T-helper 2 cell (primary cell): ENCODE measurements at places on chromosomes 7 and 10.

GRCh38 chr10:72567889-72568640 lies 57.8 kb downstream of the MICU1 start:
- no peak for DNase-seq

GRCh38 chr7:69245646-69246045 lies 352.6 kb upstream of the AUTS2 start:
- DNase-seq = no peak

DNA sequence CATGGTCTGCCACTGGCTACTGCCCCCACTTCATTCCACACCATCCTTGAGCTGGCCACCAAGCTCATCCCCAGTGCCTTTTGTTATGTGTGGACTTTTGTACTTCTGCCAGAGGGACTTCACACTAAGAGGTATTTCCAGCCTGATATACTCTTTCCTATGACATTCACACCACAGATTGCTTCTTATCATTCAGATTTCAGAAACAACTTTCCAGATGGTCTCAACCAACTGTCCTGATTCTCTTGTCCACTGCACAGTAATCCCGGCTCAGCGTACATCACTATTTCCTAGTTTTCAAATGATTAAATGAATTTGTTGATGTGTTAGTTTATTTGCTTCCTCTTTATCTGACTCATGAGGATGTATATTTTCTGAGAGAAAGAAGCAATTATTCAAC lies 7.1 kb downstream of the CDC14C start:
- DNase-seq = no peak

- no peak for DNase-seq
Observed at GRCh38 chr7:139679731-139680594, 97.8 kb downstream of the HIPK2 start.

DNA sequence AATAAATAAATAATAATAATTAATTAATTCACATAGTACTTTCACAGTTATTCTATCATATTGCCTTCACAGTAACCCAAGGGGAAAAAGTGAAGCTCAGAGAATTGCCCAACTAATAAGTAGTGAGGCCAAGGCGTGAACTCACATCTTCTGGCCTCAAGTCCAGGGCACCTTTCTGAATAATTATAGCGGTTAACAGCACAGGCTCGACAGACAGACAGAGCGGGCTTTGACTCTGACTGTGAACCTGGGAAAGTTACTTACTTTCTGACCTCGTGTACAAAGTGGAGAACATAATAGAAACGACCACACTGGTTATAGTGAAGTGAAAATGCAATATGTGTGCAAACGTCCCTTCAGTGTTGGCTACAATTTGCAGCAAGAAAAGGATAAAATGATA lies 5.7 kb upstream of the SMKR1 start:
- DNase-seq = no peak

- DNase-seq = no peak
Observed at GRCh38 chr7:1846331-1847065, 176.4 kb downstream of the ELFN1 start.

DNA sequence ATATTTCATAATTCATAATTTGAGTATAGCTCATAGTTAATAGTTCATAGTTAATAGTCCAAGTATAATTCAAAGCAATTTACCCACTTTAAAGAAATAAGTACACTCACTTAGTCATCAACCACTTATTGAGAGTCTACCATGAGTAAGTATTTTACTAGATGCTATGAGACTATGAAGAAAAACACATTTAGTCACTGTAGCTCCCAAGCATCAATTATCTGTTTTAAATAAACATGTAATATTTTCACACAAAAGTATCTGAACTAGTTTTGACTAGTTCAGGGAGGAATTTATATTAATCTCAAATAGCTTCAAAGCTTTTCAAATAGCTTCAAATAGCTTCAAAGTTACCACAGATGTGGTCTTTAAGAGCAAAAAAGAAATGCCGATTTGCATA lies 119.2 kb downstream of the ANK3 start:
- no peak for DNase-seq

DNA sequence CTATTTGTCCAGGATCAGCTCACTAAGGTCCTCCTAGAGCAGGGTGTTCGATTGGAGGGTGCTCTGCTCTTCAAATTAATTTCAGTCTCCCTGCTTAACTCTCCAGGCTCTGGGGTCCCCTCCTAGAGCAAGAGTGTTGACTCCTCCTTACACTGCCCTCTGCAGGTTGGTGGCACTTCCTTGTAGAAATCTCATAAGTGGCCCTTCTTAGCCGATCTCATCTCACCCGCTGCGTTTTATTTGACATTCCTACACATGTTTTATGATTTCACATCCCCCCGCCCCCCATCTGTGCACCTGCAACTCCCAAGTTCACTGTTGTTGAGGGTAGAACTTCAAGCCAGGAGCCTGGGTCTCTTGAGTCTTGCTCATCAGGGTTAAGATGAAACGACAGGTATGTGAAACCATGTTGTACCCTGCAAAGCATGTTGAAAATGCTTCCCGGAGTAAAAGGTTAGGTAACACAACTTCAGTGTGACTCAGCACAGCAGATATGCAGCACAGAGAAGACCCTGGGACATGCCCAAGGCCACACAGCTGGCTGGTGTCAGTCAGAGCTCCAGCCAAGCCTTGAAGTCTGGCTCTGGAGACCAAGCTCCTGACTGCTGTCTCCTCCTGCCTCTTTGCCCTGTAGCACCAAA lies 171.2 kb downstream of the PRKAG2 start:
- peak; percentile 30 for DNase-seq

DNA sequence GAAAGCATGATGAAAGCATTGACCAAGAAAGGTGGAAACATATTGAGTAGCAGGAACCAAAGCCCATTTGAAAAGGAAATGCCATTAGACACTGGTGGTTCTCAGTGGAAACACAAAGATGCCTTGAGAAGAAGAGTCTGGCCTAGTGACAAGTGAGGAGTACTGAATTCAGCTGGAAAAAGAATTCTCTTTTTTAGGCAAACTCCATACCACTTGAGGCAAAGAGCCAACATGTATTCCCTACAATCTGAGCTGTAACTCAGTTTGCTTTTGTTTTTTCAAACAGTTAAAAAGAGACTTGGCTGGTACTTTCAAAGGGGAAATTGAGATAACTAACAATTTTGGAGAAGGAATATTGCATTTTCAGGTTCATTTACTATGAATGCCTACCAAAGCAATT lies 624.0 kb downstream of the NRG3 start:
- no peak for DNase-seq

GRCh38 chr7:70710011-70710480 lies 421.9 kb upstream of the GALNT17 start:
- no peak for DNase-seq

- no peak for DNase-seq
Observed at GRCh38 chr7:105835441-105835840, 41.0 kb downstream of the ATXN7L1 start.

GRCh38 chr10:23174977-23175512 lies 17.1 kb upstream of the PTF1A start:
- no peak for DNase-seq

DNA sequence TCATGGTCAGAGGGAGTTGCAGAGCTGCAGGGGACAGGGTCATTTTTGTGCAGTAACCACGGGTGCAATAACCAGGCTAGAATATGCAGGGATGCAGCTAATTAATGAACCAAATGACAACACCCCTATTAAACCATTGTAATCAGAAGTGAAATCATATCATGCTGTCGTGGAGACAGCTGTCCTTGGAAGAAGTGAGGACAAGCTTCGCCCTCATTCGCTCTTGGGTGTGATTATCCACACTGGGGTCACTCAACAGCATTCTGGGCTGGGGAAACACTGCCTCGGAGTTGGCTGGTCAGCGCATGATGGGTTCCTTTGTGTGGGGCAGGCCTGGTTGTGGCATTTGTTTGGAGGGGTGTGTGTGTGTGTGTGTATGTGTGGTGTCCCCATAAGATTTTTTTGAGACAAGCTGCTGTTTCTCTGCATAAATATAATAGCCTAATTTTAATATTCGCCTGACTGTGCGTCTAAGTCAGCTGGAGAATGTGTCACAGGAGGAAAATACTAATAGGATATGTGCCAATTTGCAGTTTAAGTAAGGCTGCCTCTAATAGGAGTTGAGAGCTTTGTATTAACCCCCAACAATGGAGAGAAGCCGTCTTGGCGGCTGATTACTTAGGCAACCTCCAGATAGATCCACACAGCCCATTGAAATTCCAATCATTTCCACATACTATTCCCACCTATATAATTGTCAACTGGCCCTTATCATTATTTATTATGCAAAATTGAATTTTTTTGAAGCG lies 149.4 kb downstream of the DNAJB6 start:
- DNase-seq = no peak

DNA sequence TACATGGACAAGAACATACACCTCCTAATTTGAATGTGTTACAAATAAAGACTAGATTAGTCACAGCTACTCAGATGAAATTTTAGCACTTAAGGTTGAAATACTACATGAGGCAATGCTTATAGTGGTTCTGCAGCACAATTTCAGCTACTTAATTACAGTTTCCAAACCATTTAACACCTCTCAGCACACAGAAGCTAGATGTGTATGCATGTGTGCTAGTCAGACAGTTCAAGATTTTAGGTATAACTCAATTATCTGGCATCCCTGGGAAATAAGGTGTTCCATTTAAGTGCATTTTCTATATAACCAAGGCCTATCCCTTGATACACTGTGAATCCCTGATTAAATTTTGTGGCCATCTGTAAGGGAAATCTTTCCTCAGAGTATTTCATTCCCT lies 141.8 kb downstream of the CHCHD3 start:
- no peak for DNase-seq

DNA sequence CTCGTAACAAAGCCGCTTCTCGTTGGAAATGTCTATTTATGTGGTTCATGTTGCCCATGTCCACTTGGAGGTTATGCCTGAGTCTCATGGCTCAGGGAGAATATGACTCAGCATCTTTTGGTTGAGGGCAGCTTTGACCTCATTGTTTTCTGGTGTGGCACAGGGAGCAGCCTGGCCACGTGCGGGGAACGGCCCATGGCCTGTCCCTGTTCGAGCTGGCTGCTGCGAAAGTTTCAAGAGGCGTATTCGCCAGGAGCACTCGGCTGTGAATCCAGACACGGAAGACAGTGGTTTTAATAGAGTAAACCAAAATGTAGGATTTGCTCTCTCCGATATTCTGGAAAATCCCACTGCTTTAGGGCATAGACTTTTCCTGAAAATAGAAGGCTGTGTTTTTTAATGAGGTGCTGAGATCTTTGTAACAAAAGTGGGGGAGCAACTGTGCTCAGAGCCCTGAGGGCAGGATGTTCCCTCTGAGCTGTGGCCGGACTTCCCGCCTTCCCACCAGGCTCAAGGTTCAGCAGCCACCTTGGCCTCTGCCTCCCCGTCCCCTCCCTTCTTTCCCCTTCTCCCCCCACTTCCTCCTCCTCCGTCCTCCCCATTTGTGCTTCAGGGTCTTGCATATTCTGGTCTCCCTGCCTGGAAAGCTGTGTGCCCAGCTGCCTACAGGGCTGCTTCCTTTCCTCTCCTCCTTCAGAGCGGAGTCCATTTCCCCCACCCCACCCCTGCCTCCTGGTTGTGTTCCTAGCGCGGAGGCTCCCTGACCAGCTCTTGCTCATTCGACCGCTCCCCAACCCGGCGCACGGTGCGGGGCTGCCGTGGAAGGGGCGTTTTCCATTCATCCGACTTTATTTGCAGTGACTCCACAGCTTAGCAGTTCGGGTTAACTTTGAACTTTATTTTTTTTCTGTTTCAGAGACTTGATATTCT lies 642.0 kb downstream of the SDK1 start:
- no peak for DNase-seq

GRCh38 chr10:61628875-61629513 lies 33.7 kb upstream of the CABCOCO1 start:
- DNase-seq = no peak

- DNase-seq = no peak
Observed at GRCh38 chr7:102978284-102978683, 65.5 kb downstream of the LRRC17 start.

DNA sequence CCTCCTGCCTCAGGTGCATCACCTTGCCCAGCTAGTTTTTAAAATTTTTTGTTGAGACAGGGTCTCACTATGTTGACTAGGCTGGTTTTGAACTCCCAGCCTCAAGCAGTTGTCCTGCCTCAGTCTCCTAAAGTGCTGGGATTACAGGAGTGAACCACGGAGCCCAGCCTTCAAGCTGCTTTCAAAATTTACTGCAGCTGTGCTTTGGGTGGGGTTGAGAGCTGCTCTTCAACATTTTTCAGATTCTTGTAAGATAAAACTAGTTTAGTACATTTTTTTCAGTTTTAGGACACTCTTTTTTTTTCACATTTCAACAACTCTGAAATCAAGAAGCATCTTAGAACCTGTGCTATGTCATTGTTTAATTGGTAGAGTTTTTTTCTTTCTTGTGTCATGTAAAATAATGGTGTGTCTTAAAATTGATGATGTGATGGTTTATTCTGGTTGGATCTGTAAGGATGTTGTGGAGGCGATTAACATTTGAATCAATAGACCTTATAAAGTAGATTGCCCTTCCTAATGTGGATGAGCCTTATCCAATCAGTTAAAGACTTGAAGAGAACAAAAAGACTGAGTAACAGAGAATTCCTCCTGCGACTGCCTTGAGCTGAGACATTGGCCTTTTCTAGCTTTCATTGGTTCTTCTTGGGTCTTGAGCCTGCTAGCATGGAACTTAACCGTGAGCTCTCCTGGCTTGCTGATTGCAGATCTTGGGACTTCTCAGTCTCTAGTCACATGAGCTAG lies 13.5 kb downstream of the PLEKHA8 start:
- no peak for DNase-seq

DNA sequence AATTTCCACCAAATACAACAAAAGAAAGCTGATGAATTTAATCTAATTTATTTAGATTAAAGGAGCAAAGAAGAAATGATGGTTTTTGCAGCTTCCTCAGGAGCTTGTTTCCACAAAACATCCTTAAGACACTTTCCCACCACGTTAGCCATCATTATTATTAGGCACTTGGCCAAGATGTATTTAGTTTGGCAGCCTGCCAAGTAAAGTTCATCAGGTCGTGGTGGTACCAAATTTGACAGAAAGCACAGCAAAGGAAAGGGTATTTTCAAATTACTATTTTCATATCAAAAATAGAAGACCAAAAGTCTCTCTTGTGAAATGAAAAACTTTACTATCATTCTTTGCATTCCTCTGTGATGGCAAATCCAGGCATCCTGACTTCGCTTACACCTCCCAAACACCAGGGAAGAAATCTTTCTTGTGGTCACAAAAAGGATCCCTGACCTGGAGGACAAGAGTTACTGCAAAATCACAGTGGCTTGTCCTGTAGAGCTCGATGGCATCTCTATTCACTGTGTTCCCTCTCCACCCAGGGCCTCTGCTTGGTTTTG lies 123.1 kb upstream of the INHBA start:
- DNase-seq = no peak

DNA sequence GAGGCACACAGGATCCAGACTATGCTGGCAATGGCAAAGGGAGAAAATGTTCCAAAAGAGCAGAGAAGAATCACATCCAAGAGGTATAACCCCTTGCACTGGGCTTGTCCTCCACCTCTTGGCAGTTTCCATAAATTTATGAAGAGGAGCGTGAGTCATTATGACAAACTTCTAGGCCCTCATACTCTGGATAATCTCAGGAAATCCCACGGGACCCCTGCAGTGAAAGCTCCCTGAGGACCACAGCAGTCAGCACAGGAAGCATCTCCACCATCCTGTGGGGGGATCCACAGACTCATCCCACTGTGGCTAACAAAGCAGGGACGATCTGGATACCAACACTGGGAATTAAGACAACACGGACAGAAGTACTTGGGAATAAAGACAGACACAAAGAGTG lies 30.3 kb upstream of the GPAM start:
- no peak for DNase-seq

- no peak for DNase-seq
Observed at GRCh38 chr10:1050554-1050953, 1.6 kb upstream of the IDI1 start.
